DND-41 (cell line): ENCODE measurements at places on chromosomes 7 and 10.

GRCh38 chr10:119668461-119668860 is 17.3 kb downstream of the BAG3 start:
- peaks cover 14% of the 10 kb centered on the region; the same call in 1 of the 2 replicates for H3K36me3 ChIP-seq
- H3K27me3 ChIP-seq, result no peaks in the 10 kb centered on the region
- H3K27ac ChIP-seq, result no peak overlapping the region
- no peak overlapping the region for H3K4me3 ChIP-seq
- no peaks in the 10 kb centered on the region for H3K4me1 ChIP-seq
- DNase-seq, result no peak

DNA sequence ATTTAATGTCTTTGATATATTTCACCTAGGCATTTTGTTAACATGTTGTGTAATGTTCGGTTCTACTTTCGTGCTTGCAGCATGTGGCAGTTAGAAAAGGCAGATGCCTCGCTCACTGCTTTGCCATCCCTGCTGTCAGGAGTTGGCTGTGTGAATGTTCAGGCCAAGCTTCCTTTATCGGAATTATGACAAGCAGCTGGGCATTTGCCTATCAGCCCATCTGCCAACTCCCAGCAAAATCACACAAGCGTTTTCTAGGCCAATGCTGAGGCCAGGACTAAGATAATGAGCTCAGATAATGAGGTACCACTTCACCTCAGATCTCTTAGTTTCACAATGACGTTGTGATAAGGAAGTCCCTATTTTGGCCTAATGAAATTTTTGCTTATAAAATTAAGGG is 212.7 kb upstream of the FAM3C start:
- H3K36me3 ChIP-seq, result no peaks in the 10 kb centered on the region
- no peak for DNase-seq
- H3K4me1 ChIP-seq, result no peaks in the 10 kb centered on the region
- H3K4me3 ChIP-seq, result no peak overlapping the region
- H3K27ac ChIP-seq, result no peak overlapping the region

- no peaks in the 10 kb centered on the region for H3K4me1 ChIP-seq
- DNase-seq, result no peak
- no peaks in the 10 kb centered on the region for H3K36me3 ChIP-seq
- H3K4me3 ChIP-seq, result no peak overlapping the region
- no peak overlapping the region for H3K27ac ChIP-seq
Measured at GRCh38 chr10:95287281-95287680, 3.5 kb downstream of the PDLIM1 start.

DNA sequence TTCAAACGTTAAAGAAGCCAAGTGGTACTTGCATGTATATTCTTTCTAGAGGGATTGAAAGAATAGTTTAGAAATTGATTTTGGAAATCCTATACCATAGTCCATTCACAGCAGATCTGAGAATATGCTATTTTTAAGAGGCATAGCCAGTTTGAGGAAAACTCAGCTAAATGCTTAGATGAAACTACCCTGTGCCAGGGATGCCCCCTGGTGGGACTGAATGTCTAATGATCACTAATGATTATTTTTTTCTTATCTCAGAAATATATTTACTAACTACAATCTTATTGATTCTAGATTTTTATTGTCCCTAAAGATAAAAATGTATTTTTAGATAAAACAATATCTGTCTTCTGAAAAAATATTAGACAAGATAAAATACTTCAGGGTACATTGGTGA is 844.9 kb upstream of the PHF14 start:
- H3K27me3 ChIP-seq, result no peaks in the 10 kb centered on the region
- H3K4me3 ChIP-seq, result no peak overlapping the region
- no peaks in the 10 kb centered on the region for H3K36me3 ChIP-seq
- no peak for DNase-seq
- no peak overlapping the region for H3K27ac ChIP-seq

- H3K36me3 ChIP-seq, result no peaks in the 10 kb centered on the region
- no peak for DNase-seq
- H3K4me1 ChIP-seq, result no peaks in the 10 kb centered on the region
- no peak overlapping the region for H3K27ac ChIP-seq
- H3K4me3 ChIP-seq, result no peak overlapping the region
Measured at GRCh38 chr10:3397846-3398245, 225.3 kb upstream of the PITRM1 start.

- no peaks in the 10 kb centered on the region for H3K4me1 ChIP-seq
- no peaks in the 10 kb centered on the region for H3K36me3 ChIP-seq
- no peak overlapping the region for H3K27ac ChIP-seq
- DNase-seq, result no peak
Measured at GRCh38 chr10:95214369-95214768, 20.3 kb downstream of the ACSM6 start.

DNA sequence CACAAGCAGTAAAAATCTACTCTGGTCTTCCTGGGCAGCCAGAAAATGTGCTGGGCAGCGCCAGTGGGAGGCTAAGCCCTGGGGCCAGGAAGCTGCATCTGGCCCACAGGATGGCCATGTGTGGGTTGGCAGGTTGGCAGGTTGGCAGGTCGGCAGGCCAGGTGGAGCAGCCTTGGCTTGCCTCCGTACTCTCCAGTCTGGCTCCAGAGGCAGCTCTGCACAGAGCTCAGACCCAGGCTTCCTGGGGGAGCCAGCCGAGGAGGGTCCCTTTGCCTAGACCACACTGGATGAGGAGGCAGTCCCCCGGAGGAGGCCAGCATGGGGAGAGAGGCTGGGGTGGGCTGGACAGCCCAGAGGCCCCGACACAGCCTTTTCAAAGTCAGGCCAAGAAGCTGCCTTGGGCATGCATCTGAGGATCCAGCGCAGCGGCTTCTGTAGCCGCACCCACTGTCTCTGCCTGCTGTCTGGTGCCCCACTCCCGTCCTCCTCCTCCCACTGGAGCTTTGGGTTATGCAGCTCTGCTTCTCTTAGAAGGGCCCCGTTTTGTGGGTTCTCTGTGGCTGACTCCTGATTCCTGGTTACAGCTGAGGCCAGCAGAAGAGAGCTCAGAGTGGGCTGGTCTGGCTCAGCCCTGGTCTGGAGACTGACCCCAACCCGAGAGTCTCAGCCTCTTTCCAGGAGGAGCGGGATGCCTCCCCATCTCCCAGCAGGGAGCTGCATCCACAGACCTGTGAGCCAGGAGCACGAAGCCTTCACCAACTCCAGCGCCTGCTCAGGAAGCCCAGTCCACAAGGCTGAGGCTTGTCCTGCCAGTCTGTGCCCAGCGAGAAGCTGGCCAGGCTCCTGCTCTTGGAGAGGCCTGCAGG is 44.6 kb downstream of the CFAP46 start:
- peaks cover 7% of the 10 kb centered on the region for H3K27me3 ChIP-seq
- no peaks in the 10 kb centered on the region for H3K4me1 ChIP-seq
- DNase-seq, result no peak
- H3K27ac ChIP-seq, result no peak overlapping the region
- no peak overlapping the region for H3K4me3 ChIP-seq
- H3K36me3 ChIP-seq, result no peaks in the 10 kb centered on the region

DNA sequence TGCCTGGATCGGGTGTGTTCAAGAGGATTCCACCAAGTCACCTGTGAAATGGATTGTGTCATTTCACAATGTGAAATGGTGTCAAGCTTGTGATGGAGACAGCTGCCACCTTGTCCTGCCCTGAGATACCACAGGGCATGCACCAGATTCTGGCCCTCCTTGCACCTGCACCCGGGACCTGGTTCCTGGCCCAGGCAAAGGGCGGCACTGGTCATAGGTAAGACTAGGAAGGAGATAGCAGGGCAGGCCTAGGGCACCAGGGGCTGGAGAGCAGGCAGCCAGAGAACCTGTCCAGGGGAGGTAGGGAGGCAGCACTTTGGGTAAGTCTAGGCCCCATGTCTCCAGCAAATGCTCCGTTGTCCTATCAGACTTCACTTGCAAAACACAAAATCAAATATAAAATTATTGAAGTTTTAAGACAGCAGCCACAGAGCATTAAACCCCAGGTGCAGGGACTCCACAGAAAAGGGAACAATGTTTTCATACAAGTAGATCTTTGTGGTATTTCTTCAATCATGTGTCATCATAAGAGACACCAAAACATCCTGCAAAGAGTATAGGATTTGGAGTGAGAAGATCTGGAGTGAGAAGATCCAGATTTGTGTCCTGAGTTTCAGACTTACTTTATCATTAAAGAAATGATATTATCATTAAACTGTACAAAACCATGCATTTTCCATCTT is 22.7 kb upstream of the ZNF800 start:
- no peak for DNase-seq
- no peaks in the 10 kb centered on the region for H3K27me3 ChIP-seq
- H3K36me3 ChIP-seq, result no peaks in the 10 kb centered on the region
- H3K4me3 ChIP-seq, result no peak overlapping the region

DNA sequence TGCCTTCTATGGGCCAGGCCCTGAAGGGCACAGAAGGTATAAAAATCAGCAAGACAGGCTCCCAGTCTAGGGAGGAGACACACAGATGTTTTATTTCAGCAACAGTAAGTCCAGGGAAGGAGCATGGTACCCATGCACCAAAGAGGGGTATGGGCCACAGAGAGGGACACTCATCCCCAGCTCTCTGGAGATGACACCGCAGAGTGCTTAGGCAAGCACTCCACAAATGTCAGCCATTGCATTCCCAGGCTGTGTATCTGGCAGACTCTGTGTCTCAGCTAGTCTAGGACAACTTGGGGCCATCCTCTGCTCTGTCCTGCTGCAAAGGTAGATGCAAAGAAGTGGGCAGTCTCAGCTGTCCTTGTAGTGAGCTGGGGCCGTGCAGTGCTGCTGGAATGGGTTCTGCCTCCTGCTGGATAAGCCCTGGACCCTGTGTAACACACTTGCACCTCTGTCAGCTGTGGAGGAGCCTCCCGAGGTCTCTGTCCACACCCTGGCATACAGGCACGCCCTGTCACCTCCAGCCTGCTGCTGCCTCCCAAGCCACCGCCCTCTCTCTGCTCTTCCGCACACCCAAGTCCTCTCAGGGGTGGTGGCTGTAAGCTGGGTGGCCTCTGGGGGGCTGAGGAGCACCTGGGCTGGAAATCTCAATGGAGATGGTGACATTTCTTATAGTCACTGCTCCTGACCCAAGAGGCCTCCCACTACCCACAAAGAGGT is 57.6 kb downstream of the VOPP1 start:
- no peak for DNase-seq
- no peak overlapping the region for H3K27ac ChIP-seq
- H3K36me3 ChIP-seq, result peaks cover 64% of the 10 kb centered on the region
- H3K4me1 ChIP-seq, result no peaks in the 10 kb centered on the region
- H3K27me3 ChIP-seq, result no peaks in the 10 kb centered on the region
- no peak overlapping the region for H3K4me3 ChIP-seq

GRCh38 chr10:26386781-26387180 is 51.4 kb upstream of the APBB1IP start:
- H3K27me3 ChIP-seq, result no peaks in the 10 kb centered on the region
- no peak for DNase-seq
- H3K4me1 ChIP-seq, result no peaks in the 10 kb centered on the region
- H3K27ac ChIP-seq, result no peak overlapping the region
- H3K4me3 ChIP-seq, result no peak overlapping the region

DNA sequence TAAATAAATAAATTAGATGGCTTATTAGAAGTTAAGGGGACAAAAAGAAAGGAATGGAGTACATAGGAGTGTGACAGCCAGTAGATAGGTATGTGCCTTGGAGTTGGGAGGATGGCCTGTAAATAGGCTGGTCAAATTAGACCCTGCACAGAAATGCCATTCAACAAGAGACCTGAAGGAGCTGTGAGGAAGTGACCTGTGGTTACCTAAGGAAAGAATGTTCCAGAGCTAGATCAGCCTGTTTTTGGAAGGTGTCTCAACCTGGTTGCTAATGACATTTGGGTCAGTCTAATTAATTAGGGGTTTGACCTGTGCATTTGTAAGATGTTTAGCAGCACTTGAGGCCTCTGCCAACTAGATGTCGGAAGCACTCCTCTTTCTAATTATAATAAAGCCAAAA is 315.3 kb upstream of the PLXDC2 start:
- no peaks in the 10 kb centered on the region for H3K36me3 ChIP-seq
- H3K4me1 ChIP-seq, result no peaks in the 10 kb centered on the region
- no peaks in the 10 kb centered on the region for H3K27me3 ChIP-seq
- no peak overlapping the region for H3K27ac ChIP-seq

DNA sequence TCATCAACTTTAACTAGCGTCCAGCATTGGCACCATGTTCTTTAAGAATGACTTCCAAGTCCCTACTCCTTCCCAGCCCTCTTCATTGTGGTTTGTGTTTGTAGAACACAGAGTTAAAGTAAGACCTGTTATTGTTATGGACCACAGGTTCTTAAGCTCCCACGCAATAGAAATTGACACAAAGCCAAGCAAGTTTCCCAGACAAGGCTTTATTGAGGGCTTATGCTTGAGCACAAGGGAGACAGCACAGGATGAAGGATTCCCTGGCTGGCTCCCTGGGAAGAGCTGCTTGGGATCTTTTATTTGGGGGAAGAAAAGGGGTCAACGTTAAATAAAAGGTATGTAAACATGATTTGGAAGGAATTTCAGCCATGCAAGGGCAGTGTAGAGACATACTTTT is 44.3 kb upstream of the PRKCQ start:
- DNase-seq, result no peak
- H3K36me3 ChIP-seq, result no peaks in the 10 kb centered on the region
- H3K4me1 ChIP-seq, result no peaks in the 10 kb centered on the region
- no peaks in the 10 kb centered on the region for H3K27me3 ChIP-seq

- no peak for DNase-seq
- H3K4me3 ChIP-seq, result no peak overlapping the region
- no peaks in the 10 kb centered on the region for H3K36me3 ChIP-seq
- no peak overlapping the region for H3K27ac ChIP-seq
- no peaks in the 10 kb centered on the region for H3K27me3 ChIP-seq
Measured at GRCh38 chr10:122120008-122120744, 131.2 kb downstream of the TACC2 start.

DNA sequence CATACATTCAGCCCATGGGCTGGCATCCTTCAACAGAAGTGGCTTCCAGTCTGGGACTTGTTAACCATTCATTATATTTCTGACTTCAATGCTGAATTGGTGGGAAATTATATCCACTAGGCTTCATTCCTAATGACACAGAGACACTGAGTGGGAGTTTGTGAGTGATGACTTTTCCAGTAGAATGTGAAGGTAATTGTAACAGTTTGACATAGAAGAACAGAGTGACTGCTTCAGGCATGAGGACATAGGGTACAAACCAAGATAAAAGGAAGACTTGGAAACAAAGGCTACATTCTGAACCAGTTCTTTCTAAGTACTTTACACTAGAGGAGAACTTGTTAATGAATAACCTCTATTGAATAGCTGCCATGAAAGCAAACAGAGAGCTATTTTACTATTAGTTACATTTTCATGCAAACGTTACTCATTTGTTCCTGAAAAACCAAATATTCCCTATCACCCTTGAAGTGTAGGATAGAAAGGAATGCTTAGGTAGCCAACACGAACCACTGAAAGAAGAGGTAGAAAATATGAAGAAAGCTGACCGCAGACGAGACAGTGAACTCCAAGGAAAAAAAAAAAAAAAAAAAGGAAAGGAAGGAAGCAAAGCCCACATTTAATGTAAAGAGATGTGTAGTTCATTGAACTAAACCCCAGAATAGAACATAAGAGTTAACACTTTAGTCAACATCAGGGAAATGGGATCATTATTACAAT is 237.0 kb upstream of the SEMA3C start:
- no peak for DNase-seq
- H3K27ac ChIP-seq, result no peak overlapping the region
- H3K4me1 ChIP-seq, result no peaks in the 10 kb centered on the region
- no peak overlapping the region for H3K4me3 ChIP-seq
